ENCODE measurements at places on chromosomes 5 and 9.

- no peak for DNase-seq
These were observed 22.6 kb upstream of the HK3 start for GRCh38 chr5:176921714-176922113.

DNA sequence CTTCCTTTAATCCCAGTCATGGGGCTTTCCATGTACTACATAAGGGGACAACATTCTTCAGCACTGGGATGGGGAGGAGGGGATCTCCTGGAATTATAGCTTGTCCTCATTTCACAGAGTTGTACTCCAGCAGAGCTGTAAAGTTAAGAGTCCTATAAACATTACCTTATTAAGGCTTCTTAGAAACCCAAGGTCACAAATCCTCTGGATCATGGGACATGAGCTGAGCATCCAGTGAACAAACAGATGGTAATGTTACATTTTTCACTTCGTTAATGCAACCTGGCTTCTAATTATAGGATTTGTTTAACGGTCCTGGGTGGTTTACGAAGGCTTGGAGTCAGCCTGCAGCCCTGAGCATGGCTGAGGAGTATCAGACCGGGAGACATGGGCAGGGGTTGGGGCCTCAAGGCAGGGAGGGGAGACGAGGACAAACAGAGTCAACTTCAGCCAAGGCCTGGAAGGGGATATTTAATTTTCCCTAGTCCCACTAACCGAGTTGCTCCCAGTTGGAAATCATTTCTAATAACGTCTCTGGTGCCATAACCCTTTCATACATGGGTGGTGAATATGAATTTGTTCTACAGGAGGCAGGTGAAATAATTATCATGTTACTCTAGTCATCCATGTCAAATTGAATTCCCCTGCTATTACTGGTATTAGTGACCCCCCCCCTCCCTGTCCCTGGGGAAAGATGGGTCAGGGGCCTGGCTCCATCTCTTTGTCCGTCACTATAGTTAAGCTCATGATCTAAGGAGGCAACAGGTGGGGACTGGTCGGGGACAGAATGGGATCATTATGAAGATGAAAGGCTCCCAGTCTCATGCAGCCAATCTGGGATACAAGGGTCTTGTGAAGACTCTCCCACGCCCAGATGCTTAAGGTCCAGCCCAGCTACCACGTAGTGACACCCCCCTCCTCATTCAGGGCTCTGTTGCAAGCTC lies 10.7 kb upstream of the IL17B start:
- DNase-seq = peak; percentile 50

GRCh38 chr5:541539-542318 lies 17.5 kb upstream of the SLC9A3 start:
- DNase-seq = no peak

DNA sequence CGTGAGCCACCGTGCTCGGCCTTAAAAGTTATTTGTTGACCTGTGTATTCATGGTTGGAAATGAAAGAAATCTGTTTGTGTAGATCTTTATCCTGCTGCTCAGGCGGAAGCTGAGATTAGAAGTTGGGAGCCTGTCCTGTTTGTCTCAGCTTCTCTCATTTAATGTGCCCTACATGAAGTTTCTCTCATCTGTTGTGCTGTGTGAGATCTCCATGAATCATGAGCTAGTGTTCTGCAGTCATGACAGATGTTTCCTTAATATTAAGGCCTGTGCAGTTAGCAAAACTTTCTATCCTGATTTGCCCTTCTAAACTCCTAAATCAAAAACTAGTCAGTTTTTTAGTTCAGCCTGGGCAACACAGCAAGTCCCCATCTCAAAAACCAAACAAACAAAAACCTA lies 59.5 kb downstream of the FAM78A start:
- DNase-seq = no peak

DNA sequence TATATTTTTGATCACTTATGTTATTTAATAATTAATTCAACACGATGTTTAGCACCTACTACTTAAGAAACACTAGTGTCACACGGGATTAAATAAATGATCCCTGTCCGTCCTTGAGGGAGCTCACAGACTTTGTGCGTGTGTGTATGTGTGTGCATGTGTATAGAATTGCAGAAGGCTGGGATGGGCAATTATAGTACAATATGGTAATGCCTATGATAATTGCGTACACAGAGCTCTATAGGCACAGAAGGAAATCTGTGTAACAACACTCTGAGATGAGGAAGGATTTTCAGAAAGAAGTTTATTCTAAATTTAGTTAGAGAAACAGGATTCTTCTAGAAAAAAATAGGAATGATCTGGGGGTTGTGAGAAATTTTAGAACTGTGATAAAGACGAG lies 76.9 kb downstream of the CDH12 start:
- DNase-seq = no peak

GRCh38 chr9:34475097-34475496 lies 16.5 kb downstream of the DNAI1 start:
- DNase-seq = peak; percentile 77

DNA sequence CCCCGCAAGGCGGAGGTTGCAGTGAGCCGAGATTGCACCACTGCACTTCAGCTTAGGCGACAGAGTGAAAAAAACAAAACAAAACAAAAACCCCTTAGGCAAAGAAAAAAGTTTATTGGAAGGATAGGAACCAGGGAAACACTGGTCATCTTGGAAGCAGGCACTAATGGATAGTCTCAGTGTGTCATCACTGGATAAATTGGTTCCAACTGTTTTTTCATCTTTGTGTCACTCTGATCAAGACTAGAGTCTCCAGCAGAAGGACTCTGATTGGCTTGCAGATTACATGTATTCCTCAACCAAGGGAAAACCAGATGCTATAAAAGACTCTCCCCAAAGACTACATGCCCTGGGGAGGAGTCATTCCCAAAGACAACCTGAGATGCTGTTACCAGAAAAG lies 35.0 kb upstream of the HMHB1 start:
- no peak for DNase-seq

DNA sequence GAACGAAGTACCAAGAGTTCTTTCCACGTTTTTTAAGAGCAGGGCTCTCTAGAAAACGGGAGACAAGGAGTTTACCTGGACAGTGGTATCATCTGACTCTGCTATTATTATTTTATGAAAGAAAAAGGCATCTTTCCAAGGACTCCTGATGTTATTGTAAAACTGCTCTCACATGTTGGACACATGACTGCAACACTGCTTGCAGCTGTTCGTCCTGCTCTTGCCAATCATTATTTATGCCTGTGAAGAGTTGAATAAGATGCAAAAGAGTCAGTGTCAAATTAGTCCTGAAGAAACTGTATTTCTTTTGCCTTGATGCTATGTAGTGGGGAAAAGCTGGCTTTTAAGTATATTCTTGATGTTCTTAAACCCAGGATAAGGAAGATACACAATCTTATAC lies 284.5 kb upstream of the PTGER4 start:
- no peak for DNase-seq

DNA sequence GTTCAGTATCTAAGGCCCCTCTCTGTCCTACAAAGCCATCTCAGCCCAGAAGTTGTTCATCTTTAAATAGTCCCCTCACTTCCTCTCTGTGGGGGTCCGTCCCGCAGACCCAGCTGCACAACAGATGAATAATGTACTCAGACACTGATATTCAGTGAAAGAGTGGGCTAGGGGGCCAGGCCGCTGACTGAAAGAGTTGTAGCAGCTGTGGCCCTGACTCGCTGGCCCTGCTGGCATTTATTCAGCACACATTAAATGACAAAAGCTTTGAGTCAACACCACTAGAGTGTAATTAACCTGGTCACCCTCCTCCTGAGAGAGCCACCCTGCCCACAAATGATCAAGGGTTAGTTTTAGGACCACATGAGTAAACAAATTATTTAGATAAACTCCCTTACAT lies 76.3 kb downstream of the MED10 start:
- peak; percentile 44 for DNase-seq

DNA sequence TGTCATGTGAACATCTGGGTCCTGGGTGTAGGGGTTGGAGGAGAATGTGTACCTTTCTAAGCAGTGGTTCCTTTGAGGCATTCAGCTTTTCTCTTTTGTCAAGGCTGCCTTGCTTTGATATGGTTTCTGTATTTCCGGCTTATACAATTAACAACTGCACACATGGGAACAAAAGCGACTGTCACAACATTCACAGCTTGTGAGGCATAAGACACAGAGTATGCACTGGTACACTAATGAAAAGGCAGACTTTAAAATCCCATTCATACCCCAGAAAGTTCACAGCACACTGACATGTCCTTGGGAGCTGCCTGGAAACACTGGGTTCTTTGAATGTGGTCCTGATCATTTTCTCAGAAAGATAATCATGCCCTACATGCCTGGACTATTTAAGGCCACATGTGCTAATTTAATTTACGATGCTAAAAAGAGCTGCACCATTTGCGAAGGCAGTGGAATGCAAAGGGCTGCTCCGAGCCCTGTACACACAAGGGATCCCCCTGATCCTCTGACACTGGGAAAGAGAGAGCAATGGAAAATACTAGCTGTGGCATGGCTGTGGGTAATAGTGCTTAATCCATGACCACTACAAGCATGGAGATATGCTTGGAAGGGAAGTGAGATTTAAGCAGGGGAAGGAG lies 131.8 kb downstream of the EFNA5 start:
- DNase-seq = no peak

GRCh38 chr5:65808818-65809217 lies 86.8 kb downstream of the NLN start:
- DNase-seq = no peak

- DNase-seq = peak; percentile 58
These were observed 391 bp downstream of the RALGDS start for GRCh38 chr9:133120501-133121197.

- no peak for DNase-seq
These were observed 201.7 kb upstream of the TAS2R1 start for GRCh38 chr5:9831823-9832222.

DNA sequence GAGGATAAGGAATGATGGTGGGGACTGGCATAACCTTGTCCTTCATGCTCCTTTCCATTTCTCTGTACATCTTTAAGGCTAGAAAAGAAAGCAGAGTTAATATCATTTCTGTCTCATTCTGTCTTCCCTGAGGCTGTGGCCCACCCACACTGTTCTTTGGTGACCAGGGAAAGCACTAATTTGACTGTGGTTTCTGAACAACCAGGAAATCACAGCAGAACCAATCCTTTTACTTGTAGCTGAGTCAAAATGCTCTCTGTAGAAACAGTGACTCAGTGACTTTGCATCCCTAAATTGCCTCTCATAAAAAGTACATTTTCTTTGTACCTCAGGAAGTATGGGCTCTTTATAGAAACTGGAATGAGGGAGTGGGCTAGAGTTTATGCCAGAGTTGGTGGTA lies 28.1 kb downstream of the IL33 start:
- no peak for DNase-seq

- DNase-seq = no peak
These were observed 13.6 kb downstream of the TRMO start for GRCh38 chr9:97908705-97909104.

DNA sequence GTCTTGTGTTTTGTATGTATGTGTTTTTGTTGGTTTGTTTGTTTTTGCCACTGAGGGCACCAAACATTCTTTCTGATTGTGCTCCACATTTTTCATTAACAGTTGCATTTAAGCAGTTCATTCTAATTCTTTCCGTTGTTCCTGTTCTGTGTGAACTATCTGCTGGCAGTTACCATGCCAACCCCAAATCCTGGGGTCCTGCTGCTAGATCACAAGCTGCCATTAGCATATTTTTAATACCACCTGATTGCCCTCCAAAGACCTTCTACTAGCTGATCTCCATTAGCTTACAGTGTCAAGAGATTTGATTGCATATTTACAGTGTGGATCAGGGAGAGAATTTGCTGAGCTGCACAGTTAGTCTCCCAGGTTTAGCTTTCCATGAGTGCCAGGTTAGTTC lies 40.6 kb upstream of the STARD4 start:
- peak; percentile 13 for DNase-seq

GRCh38 chr9:93100276-93100636 lies 4.2 kb downstream of the CARD19 start:
- no peak for DNase-seq

GRCh38 chr5:143336485-143336884 lies 67.0 kb downstream of the NR3C1 start:
- no peak for DNase-seq

GRCh38 chr9:136438548-136439480 lies 831 bp downstream of the INPP5E start:
- peak; percentile 41 for DNase-seq

DNA sequence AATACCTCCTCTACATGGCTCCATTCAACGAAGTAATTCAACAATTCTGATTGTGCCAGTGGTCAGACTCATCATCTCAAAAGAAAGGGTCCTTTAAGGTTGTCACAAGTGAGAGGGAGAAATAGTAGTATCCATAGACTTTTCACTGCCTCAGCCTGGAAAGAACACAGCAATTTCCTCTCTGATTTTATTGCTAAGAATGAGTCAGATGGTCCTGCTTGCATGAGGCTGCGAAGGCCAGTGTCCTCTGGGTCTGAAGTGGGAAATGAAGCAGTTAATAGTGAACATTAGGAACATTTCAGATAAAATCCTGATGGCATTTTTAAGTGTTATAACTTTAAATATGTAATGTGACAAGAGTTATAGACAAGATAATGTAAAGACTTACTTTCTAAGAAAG lies 979.0 kb downstream of the EFNA5 start:
- no peak for DNase-seq

DNA sequence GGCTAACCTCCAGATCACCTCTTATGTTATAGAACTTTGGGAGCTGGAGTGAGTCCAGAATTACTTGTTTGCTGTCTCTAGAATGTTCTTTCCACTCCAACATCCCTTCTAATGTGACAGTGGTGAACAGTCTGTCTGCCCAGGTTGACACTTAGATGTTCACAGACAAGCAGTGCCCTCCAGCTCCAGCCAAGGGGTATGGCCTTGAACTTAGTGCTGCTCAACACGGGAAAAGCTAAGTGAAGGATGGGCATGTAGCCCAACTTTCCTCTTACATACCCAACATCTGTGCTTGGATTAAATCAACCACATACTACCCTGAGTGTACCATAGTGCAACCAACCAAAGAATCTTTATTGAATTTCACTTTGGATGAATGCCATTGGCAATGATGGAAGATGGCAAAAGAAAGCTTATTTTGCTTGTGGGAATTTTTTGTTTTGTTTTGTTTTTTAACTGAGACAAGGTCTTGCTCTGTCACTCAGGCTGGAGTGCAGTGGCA lies 201.2 kb downstream of the NXNL2 start:
- no peak for DNase-seq

DNA sequence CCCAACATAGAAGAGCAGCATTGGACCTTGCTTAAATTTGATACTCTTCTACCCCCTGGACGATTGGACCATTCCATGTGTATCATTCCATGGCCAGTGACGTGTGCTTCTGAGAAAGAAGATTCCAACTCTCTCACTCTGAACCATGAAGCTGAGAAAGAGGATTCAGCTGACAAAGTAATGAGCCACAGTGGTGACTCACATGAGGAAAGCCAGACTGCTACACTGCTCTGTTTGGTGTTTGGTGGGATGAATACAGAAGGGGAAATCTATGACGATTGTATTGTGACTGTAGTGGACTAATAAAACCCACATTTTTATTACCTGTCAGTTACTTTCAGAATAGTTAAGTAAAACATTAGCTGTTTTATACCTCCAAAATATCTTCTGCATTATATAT lies 7.5 kb downstream of the HSPA5 start:
- DNase-seq = no peak

GRCh38 chr9:99873531-99873930 lies 32.9 kb upstream of the STX17 start:
- DNase-seq = no peak

- no peak for DNase-seq
These were observed 197.1 kb downstream of the TMC1 start for GRCh38 chr9:72718503-72718902.
